ENCODE measurements at places on chromosomes 1 and 21. TPM values are rescaled to one million over a fixed set of nuclear protein-coding genes. Genes with fewer than 3 reads are reported as not detected.

DNA sequence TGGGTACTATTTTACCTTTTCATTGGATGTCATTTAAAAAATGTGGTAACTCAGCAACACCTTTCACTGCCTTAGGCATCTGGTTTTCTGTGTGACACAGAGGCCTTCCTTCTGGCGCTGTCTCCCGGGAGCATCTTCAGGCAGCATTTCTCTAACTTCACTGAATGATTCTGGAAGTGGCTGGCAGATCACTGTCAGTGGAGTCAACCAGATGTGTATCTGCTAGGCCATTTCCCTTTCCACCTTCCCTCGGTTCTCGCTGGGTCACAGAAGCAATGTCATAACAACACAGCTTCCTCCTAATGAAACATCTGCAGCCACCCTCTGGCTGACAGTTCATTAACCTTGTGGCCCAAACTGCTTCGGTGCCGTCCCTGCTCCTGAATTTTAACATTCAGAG, 137.8 kb downstream of the KIF26B start:
- DNase-seq = no peak

DNA sequence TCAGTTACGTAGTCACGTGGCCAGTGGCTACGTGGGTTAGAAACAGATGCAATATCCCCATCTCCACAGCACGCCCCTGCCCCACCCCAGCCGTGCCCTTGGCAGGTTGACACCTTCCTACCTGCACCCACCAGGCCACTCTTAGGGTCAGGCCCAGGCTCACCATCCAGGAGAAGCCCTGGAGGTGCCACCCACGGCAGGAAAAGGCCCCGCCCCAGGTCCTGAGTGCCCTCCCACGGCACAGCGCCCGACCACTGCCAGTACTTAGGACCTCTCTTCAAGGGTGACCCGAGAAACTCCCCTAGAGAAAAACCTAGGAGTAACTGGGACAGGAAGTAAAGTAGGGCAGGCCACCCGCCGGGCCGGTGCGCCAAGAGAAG, 1.5 kb downstream of the C1orf35 start:
- DNase-seq = no peak

DNA sequence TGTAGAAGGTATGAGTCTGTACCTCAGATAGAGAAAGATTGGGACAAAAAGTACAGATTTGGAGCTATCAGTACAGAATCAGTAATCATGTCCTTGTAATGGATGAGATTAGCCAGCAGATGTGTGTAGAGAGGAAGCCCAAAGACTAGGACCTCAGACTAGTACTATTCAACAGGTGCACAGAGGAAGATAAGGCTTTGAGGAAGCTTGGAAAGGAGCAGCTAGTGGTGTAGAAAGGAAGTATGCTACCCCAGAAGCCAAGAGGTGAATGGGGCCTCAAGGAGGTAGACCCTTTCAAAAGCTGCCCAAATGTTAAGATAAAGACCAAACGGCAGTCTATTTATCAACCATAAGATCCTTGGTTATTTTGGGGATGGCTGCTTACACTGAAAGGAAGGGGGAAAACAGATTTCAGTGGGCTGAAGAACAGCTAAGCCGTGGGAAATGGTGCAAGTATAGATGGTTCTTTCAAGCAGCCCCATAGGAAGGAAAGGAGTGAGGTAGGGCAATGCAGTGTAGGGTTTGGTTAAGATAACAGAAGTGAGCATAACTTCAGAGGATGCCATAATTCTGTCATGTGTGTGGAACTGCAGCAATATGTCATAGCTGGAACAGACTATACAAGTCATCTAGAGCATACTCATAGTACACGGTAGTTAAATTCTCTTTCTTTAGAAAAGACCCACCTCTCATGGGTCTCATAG, 221.7 kb downstream of the HHIPL2 start:
- no peak for DNase-seq

The MAP10 gene
- total RNA-seq = 3.9 TPM

The PDPN gene
- 4.1 TPM for total RNA-seq

All from M059J (cell line).